Large intestine (tissue), 12 donors: ENCODE measurements at places on chromosomes 7 and 10. TPM values are rescaled to one million over a fixed set of nuclear protein-coding genes. Genes with fewer than 3 reads are reported as not detected.

GRCh38 chr7:127391591-127392181, 822 bp downstream of the ZNF800 start:
- peak overlapping the region; percentile 88 for H3K4me3 ChIP-seq
- peak overlapping the region; percentile 96 for H3K27ac ChIP-seq
- peaks cover 6% of the 10 kb centered on the region for H3K36me3 ChIP-seq
- peak; percentile 79 for DNase-seq

DNA sequence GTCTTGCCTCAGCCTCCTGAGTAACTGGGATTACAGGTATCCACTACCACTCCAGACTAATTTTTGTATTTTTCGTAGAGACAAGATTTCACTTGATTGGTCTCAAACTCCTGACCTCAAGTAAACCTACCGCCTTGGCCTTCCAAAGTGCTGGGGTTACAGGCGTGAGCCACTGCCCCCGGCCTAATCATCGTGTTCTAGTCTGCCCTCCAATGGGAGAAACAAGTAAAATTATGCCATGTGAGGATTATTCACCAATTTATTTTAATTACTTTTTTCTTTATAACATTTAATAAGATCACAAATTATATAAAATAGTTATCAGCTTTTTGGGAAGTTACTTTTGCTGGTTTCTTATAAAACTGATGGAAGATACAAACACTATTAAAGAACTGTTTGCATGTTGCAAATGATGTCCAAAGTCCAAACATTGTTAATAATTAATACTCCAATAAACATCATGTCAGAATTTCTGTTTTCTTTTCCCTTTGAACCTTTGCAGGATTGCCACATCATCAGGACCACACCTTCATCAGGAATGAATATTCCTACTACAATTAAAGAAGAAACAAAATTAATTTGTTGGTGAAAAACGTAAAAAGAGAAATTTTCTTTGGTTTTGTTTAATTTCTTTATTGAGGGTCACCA, 786 bp upstream of the AKR1C4 start:
- no peaks in the 10 kb centered on the region for H3K27me3 ChIP-seq
- no peaks in the 10 kb centered on the region for H3K36me3 ChIP-seq
- peaks cover 12% of the 10 kb centered on the region for H3K4me1 ChIP-seq

Gene ZNF488
- 2.2 TPM for polyA plus RNA-seq

- no peaks in the 10 kb centered on the region for H3K36me3 ChIP-seq
- H3K4me3 ChIP-seq: no peak overlapping the region
- H3K4me1 ChIP-seq: no peaks in the 10 kb centered on the region
- DNase-seq: no peak
- no peaks in the 10 kb centered on the region for H3K27me3 ChIP-seq
- no peak overlapping the region for H3K27ac ChIP-seq
Observed at GRCh38 chr7:26760501-26760900, 103.9 kb downstream of the SKAP2 start.

Gene ANAPC16
- polyA plus RNA-seq: 122 TPM

Gene SPDYE8
- polyA plus RNA-seq: 0.27 TPM

- no peaks in the 10 kb centered on the region for H3K4me1 ChIP-seq
- no peaks in the 10 kb centered on the region for H3K36me3 ChIP-seq
- no peak overlapping the region for H3K27ac ChIP-seq
- no peak overlapping the region for H3K4me3 ChIP-seq
- H3K27me3 ChIP-seq: no peaks in the 10 kb centered on the region
Observed at GRCh38 chr10:109022417-109023049, 900.8 kb downstream of the XPNPEP1 start.

- no peaks in the 10 kb centered on the region for H3K36me3 ChIP-seq
- H3K4me3 ChIP-seq: no peak overlapping the region
- DNase-seq: peak; percentile 59
- H3K4me1 ChIP-seq: peaks cover 51% of the 10 kb centered on the region
- H3K27me3 ChIP-seq: no peaks in the 10 kb centered on the region
Observed at GRCh38 chr10:110415809-110416208, 81.9 kb upstream of the DUSP5 start.

Gene PROSER2
- 6.7 TPM for polyA plus RNA-seq

DNA sequence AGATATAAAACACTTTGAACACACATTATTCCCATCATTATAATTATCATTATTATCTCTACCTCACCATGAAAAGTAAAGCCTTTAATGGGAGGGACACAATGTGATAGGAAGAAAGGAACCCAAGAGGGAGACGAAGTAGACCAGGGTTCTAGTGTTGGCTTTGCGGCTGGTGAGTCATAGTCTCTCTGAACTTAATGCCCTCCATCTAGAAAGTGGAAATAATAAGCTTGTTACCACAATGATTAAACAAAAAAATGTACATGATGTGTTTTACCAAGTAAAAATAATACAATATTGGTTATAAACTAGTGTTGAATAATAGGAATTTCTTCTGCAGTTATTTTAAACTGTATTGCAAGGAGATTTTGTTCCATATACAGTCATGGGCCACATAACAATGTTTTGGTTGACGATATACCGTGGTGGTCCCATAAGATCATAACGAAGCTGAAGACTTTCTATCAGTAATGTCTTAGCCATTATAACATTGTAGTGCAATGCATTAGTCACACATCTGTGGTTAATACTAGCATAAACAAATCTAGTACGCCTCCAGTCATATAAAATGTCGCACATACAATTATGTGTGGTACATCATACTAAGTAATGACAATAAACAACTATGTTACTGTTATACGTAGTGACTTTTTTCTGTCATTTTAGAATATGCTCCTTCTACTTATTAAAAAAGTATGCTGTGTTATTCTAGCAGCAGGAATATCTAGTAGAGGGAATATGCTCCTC, 450.6 kb upstream of the SORCS1 start:
- no peak for DNase-seq
- no peak overlapping the region for H3K27ac ChIP-seq
- H3K4me3 ChIP-seq: no peak overlapping the region
- no peaks in the 10 kb centered on the region for H3K27me3 ChIP-seq

DNA sequence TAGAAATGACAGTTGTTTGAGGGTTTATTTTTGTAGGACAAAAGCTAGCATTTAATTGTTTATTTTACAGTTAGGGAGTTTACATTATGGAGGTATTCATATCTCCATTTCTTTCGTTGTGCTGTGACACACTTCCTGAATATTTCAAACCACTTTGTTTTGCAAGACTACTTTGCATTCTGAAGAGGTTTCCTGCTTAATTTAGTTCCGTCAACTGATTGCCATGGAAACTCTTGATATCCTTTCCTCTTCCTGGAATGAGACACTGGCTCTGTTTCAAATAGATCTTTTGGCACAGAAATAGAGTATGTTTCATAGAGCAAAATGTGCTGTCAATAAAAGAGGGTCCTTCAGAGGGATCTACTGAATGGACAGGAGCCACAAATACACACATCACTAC, 159.5 kb upstream of the AGR3 start:
- no peak for DNase-seq
- peaks cover 11% of the 10 kb centered on the region for H3K4me1 ChIP-seq
- no peak overlapping the region for H3K27ac ChIP-seq
- H3K27me3 ChIP-seq: no peaks in the 10 kb centered on the region
- no peak overlapping the region for H3K4me3 ChIP-seq

- DNase-seq: no peak
- no peak overlapping the region for H3K4me3 ChIP-seq
- H3K27me3 ChIP-seq: no peaks in the 10 kb centered on the region
- peaks cover 35% of the 10 kb centered on the region for H3K4me1 ChIP-seq
Observed at GRCh38 chr10:112963835-112964234, 13.8 kb downstream of the TCF7L2 start.

DNA sequence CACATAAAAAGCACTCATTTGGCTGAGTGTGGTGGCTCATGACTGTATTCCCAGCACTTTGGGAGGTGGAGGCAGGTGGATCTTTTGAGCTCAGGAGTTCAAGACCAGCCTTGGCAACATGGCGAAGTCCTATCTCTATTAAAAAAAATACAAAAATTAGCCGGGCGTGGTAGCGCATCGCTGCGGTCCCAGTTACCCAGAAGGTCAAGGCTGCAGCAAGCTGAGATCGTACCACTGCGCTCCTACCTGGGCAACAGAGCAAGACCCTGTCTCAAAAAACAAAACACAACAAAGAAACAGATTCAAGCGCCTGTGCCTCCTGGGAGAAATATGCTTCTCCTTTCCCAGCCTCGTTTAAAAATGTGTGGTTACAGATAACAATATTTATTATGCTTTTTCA, 2.2 kb upstream of the ABCF2 start:
- no peak overlapping the region for H3K4me3 ChIP-seq
- no peaks in the 10 kb centered on the region for H3K27me3 ChIP-seq
- H3K36me3 ChIP-seq: peaks cover 9% of the 10 kb centered on the region
- no peak for DNase-seq

DNA sequence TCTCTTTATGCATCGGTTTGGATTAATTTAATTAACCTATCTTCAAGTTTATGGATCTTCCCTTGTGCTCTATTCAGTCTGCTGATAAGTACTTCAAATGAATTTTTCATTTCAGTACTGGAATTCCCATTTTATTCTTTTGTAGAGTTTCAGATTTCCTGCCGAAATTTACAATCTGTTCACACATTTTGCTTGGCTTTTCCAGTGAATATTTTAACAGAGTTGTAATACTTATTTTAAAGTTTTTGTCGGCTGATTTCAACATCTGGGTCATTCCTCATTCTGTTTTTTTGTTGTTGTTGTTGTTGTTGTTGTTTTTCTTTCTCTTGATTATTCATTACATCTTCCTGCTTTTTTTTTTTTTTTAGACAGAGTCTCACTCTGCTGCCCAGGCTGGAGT, 89.9 kb upstream of the KCNMA1 start:
- peaks cover 16% of the 10 kb centered on the region for H3K4me1 ChIP-seq
- no peaks in the 10 kb centered on the region for H3K27me3 ChIP-seq
- no peak for DNase-seq
- no peak overlapping the region for H3K4me3 ChIP-seq
- no peaks in the 10 kb centered on the region for H3K36me3 ChIP-seq

DNA sequence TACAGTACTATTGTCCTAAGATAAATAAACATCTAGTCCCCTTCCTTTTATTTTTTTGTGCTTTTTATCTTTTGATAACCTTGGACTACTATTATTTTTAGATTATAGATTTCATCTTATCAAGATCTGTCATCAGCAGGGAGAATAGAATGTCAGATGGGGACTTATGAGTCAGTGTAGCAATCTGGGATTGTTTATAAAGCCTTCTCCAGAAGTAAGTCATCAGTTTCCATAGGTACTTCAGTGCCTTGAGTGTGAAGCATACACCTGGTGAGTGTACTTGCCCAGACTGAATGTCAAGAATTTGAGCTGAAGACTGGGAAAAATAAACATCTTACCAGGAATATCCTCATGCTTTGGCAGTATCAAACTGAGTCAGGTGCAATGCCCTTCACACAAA, 2.1 kb downstream of the CASD1 start:
- peaks cover 10% of the 10 kb centered on the region for H3K4me1 ChIP-seq
- H3K4me3 ChIP-seq: no peak overlapping the region
- no peaks in the 10 kb centered on the region for H3K27me3 ChIP-seq
- H3K27ac ChIP-seq: no peak overlapping the region
- H3K36me3 ChIP-seq: no peaks in the 10 kb centered on the region
- DNase-seq: no peak

- DNase-seq: no peak
- no peaks in the 10 kb centered on the region for H3K27me3 ChIP-seq
- peaks cover 28% of the 10 kb centered on the region for H3K4me1 ChIP-seq
- no peaks in the 10 kb centered on the region for H3K36me3 ChIP-seq
- no peak overlapping the region for H3K4me3 ChIP-seq
Observed at GRCh38 chr7:73974101-73974947, 53.6 kb upstream of the ELN start.

DNA sequence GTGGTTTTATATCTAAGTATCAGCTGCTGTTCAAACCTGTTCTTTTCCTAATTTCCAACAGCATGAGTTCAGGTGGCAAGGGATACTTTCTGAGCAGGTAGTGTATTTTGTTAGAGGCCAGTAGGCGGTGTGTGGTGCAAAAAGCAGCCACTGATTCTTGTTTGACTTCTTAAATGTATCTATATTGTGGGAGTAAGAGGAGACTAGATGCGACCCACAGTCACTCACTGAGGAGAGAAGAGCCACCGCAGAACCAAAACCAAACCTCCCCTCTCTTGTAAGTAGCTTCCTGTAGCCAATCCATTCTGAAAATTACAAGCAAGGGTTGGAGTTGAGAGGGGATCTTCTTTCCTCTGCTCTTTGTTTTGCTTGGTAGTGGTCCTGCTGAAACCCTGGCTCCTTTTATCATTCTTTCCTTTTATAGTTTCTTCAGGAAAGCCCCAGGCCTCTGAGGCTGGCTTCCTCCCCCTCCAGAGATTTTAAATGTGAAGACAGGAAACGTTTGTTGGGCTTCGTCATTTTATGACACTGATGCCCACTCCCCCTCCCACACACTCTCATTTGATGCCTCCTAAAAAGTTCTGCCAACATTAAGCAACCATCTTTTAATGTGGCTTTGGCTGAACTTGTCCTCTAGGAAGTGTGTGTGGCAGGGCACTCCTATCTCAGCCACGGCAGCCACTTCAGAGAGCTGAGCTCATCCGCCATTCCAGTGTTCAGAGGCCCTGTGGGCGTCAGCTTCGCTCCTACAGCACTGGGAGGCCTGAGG, 566.0 kb downstream of the SUGCT start:
- no peak for DNase-seq
- no peaks in the 10 kb centered on the region for H3K27me3 ChIP-seq
- no peak overlapping the region for H3K4me3 ChIP-seq

- no peak overlapping the region for H3K4me3 ChIP-seq
- H3K27ac ChIP-seq: no peak overlapping the region
- no peaks in the 10 kb centered on the region for H3K4me1 ChIP-seq
- peaks cover 5% of the 10 kb centered on the region for H3K27me3 ChIP-seq
- no peaks in the 10 kb centered on the region for H3K36me3 ChIP-seq
- no peak for DNase-seq
Observed at GRCh38 chr7:106515321-106515720, 145.6 kb downstream of the CCDC71L start.

DNA sequence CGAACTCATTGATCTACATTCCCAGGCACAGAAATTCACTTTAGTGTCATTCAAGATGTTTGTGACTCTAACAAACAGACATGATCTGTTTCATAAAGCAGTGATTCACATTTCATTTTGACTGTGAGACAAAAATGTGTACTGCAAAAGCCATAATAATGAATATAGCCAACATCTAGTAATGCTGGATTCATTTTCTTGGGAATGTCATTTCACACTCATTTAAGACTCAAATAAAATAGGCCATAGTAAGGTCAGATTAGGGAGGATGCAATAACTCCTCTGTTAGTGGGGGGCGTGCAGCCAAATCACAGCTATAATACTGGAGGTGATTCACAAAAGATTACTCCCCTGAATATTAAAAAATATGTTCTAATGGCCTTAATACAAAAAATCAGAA, 566.6 kb upstream of the ZWINT start:
- no peak for DNase-seq
- H3K36me3 ChIP-seq: no peaks in the 10 kb centered on the region
- no peaks in the 10 kb centered on the region for H3K4me1 ChIP-seq
- H3K27me3 ChIP-seq: no peaks in the 10 kb centered on the region

Gene IL2RA
- 0.52 TPM for polyA plus RNA-seq

Gene TMEM130
- 4.4 TPM for polyA plus RNA-seq

GRCh38 chr7:133186060-133186459, 66.8 kb upstream of the EXOC4 start:
- H3K36me3 ChIP-seq: no peaks in the 10 kb centered on the region
- H3K4me3 ChIP-seq: no peak overlapping the region
- peaks cover 4% of the 10 kb centered on the region for H3K27me3 ChIP-seq
- H3K27ac ChIP-seq: no peak overlapping the region
- no peaks in the 10 kb centered on the region for H3K4me1 ChIP-seq
